ENCODE measurements at places on chromosomes 7 and 10.

- no peak for DNase-seq
Measured at GRCh38 chr10:90222939-90223338, 521.5 kb downstream of the KIF20B start.

DNA sequence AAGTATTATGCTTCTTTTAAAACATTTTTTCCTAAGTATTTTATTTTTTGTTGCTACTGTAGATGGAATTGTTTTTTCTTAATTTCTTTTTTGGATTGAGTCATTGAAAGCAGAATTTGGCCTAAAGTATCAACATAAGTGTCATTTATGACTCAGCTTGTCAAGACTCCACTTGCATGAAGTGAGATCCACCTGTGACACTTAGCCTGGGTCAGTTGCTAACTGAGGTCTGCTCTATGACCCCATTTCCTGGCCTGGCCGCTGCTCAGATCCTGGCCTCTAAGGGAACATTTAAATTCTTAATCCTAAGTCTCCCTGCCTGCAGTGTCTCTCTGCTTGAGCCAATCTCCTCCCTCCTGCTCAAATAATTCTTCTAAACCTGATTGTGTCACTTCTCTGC, 35.5 kb downstream of the TMEM270 start:
- no peak for DNase-seq

GRCh38 chr10:35398355-35398754, 62.0 kb downstream of the CCNY start:
- DNase-seq, result no peak

GRCh38 chr10:121753726-121754476, 155.7 kb upstream of the FGFR2 start:
- DNase-seq, result no peak

DNA sequence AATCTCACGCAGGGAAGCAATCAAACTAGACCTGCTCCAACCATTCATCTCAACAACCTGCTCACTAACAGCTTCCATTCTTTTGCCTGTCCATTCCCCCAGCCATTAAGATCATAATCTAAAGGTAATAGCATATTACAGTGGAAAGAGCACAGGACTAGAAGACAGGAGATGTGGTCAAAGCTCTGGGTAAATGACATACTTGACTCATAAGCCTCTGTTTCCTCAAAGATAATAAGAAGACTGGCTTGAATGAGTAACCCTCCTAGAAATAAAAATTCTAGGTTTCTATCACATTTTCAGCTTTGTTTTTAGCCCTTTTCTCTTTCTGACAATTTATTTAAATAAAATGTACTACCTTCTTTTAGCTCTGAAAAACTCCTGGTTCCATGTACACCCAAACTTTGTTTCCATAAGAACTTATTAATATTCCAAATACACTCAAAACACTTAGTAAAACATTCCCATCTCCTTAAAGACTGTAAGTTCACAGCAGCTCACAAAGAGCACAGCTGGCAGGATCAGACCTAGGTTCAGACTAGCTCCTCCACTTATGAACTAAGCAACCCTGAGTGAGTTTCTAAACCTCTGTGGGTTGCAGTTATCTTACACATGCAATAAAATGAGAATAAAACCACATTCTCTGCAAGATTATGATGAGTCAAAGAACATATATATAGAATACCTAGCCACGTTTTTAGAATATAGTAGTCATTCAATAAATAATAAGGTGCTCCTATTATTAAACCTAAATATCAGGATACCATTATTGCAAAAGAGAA, 11.6 kb downstream of the FAM204A start:
- DNase-seq, result no peak

- no peak for DNase-seq
Measured at GRCh38 chr7:5692112-5692844, 89.2 kb downstream of the RNF216 start.

GRCh38 chr7:158126661-158127060, 461.0 kb downstream of the PTPRN2 start:
- DNase-seq, result no peak

DNA sequence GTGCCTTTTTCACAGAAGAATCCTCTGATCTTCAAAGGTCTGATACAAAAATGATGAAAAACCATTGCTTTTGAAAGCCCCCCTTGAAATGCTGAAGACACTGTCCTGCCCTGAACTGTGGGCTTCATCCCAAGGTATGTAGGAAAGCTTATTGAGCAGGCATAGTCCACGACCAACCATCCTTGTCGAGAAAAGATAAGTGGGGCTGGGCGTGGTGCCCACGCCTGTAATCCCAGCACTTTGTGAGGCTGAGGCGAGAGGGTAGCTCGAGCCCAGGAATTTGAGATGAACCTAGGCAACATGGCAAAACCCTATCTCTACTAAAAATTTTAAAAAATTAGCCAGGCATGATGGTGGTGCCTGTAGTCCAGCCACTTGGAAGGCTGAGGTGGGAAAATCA, 25.6 kb downstream of the TACR2 start:
- no peak for DNase-seq
